ENCODE measurements at places on chromosomes 11 and 22.

GRCh38 chr11:8281266-8281665 lies 17.6 kb upstream of the LMO1 start:
- no peak for DNase-seq

GRCh38 chr11:48093795-48094642 lies 113.7 kb downstream of the PTPRJ start:
- peak; percentile 64 for DNase-seq

GRCh38 chr11:81472646-81473045 lies 1261.0 kb downstream of the FAM181B start:
- DNase-seq = no peak

GRCh38 chr22:38144025-38144405 lies 33.5 kb upstream of the BAIAP2L2 start:
- no peak for DNase-seq

DNA sequence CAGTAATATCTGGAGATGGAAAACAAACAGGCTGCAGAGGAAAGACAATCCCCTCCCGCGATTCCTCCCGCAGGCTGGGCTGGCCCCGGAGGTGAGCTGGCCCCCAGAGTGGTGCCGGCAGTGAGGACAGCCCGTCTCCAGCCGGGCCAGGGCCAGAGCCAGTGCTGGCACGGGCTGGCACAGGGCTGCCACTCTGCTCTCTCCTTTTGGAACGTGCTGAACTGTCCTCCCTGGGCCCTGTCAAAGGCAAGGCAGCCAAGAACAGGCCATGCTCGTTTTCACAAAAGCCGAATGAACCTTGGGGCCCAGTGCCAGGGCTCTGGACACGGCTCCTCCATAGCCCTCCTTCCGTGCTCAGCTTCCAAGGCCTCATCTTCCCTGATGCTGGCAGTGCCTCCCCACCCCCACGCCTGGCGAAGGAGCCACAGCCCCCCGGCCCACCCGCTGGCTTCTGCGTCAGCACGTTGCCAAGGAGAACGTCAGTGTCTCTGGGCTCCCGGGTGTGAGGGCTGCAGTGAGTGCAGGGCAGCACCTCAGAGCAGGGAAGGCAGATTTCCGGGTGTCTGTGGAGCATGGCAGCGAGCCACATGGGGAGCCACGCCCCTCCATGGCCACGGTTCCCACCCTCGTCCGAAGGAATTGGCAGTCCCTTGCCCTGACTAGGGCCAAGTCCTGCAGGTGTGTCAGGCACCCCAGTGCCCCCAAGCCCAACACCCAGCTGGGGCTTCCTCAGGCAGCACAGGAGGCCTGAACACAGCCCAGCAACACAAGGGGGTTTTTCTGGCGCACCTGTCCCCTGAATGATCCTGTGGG lies 28.6 kb downstream of the GNAZ start:
- no peak for DNase-seq

DNA sequence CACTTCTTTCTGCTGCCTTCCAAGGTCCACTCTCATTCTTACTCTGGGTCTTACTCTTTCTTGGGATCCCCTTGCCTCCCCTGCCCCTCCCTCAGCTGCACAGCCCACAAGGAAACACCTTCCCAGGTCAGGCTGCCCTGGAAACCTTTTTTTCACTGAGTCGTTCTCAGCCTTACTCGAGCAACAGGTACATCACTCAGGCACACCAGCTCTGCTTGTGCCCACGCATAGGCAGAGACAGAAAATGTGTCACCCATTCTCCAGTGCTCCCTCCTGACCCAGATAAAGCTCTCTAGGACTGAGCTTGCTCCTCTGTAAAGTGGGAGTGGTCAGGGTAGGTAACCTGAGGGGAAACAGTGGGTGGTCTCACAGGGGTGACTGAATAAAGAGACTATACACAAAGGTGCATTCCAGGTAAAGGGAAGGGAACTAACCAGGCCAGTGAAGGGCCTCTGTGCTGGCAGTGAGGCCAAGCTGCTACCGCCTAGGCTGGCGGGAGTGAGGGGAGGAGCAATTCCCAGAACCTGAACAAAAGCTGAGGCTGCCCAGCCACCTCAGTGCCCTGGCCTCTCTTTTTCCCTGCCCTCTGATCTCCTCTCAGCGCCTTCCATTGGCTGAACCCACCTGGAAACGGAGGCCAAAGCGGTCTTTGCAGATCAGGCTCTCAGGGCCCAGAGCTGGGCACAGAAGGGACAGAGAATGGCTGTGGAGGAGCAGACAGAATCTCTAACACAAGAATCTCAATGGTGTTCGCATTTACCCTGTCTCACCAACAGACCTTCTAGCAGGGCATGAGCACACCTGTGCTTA lies 15.9 kb downstream of the PRG3 start:
- no peak for DNase-seq

DNA sequence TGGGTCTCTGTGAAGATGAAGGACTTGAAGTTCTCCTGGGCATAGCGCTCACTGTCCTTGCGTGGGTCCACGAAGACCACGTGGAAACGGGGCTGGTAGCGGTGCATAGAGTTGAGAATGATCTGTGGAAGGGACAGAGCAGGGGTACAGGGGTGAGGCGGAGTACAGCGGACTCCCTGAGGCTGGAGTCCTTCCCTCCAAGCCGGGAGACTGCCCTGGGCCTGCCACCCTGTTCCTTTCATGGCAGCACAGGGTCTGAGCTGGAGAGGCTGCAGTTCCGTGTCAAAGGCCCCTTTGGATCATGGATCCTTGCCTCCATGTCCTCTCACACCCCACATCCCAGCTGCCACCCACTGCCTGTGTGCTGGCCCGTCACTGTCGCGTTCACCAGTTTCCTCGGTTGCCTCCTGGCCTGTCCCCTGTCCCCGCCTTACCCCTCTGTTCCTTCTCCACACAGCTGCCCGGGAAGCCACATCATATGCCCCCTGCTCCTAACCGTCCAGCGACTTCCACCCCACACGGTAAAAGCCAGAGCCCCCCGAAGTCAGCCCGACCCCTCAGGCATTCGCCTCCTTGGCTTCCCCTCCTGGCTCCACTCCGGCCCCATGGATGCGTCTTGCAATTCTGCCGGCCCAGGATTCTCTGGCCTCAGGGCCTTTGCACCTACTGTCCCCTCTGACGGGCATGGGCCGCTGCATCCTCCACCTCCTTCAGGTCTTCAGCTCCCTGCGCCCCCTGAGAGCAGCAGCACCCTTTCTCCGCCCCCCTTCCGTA lies 3.4 kb upstream of the NUDT8 start:
- DNase-seq = no peak

Measured in renal cortical epithelial cell (primary cell).